CD4-positive, alpha-beta T cell (primary cell): ENCODE measurements at places on chromosomes 3 and 15.

- DNase-seq = no peak
Observed at GRCh38 chr3:114452256-114452655, 158.4 kb downstream of the TIGIT start.

DNA sequence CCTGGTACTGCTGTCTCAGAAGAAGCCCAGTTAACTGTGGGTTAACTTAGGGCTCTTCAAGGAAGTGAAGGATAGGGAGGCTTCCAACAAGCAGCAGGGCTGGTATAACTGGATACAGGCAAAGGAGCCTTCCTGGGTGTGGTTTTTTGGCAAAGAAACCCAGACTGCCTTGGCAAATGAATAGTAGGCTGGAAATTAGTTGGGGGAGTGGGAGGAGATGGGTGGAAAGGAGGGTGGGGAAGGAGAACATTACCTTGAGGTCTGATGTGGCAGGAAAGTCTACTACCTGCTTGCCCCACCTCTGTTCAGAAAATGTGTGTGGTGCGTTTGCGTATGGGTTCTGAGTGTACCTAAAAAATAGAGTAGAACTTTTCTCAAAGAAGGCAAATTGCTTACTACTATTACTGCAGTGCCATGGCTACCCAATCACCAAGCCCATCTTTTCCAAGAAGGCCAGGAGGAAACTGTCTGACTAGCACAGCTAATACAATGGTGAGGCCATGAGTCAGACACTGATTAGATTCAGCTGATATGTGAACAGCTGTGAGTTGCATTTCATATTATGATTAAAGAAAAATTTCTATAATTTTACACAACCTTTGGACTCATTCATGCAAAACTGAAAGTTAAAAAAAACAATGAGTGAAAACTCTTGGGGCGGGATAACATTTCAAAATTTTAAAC, 55.2 kb downstream of the SPTSSB start:
- DNase-seq = no peak

- no peak for DNase-seq
Observed at GRCh38 chr3:145411605-145412004, 749.4 kb downstream of the PLOD2 start.

- DNase-seq = no peak
Observed at GRCh38 chr3:94472511-94472910, 409.6 kb downstream of the NSUN3 start.

DNA sequence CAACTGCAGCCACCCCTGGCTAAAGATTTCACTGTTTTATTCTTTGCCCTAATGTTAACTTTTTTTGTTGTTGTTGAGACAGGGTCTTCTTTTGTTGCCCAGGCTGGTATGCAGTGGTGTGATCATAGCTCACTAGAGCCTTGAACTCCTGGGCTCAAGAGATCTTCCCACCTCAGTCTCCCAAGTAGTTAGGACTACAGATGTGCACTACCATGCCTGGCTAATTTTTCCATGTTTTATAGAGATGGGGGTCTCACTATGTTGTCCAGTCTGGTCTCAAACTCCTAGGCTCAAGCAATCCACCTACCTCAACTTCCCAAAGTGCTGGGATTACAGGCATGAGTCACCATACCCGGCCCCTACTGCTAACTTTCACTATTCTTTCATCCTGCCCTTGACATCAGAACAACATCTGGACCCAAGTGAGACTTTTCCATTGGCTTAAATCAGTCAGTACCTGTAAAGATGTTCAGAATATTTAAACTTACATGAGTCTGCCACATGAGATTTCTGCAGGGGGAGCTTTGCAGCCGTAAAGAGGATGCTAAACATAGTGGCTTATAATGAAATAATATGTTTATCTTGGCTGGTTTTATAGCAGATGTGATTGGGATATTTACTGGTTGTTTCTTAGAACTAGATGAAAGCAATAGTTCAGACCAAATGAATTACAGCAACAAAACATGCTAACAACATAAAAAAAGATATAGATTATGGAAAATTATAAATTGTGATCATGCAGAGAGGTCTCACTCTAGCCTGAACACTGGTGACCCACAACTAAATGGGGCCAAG, 73.6 kb downstream of the HMG20A start:
- DNase-seq = no peak

DNA sequence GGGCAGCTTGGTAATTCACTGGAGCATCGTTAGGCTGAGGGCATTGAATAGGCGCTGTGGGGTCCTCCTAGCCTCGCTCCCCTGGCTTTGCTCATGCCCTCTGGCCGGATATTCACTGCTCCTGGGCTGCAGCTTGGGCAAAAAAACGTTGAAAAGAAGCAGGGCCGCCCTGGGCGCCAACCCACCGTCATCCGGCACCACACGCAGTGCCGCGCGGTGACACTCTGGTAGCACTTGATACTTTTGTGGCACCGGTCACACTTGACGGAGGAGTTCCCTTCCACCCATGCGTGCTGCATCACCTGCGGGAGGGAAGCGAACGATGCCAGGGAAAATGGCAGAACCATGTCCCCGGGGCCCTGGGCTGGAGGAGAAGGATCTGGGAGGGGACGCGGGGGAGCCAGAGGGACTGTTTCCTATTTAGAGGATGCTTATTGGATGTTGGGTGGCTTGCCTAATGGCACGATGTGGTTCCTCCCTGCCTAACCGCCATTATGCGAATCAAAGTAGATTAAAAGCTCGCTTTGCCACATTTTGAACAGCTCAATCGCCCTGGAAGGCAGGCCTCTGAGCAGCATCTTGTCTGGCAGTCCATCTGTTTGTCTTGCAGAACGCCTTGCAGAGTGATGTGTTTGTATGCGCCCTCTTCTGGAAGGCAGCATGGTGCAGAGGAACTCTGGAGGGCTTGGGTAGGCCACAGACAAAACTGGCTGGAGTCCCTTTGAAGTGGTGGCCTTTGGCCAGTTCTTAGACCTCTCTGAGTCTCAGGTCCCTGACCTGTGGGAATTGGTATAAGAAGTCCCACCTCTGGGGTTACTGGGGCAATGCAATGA, 93.2 kb downstream of the DGKG start:
- DNase-seq = no peak

DNA sequence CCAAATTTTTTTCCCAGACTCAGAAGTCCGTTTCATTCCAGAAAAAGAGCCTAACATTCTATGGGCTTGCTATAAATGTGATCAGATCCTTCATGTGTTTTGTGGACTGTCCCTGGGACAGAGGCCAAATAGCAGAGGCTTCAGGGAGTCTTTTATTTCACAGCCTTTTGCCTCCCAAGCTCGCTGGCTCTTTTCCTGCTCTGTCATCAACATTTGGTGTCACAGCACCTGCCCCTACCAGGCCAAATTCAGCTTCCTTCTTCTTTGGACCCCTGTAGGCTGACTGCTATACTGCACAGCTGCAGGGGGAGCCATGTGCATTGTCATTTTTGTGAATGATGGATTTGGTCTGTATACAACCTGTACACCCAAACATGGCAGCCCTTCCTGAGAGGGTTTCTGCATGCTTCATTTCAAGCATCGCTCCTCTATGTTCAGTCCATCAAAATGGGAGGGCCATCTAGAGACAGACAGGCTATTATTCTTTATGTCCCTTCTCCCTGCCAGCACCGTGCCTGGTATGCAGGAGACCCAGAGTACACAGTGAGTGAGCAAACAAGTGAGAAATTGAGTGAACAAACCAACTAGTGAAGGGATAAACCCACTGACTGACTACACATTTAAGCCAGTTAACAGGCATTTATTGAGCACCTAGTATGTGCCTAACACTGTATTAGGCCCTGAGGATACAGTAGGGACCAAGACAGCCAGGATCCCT, 17.9 kb upstream of the RPP14 start:
- DNase-seq = no peak

DNA sequence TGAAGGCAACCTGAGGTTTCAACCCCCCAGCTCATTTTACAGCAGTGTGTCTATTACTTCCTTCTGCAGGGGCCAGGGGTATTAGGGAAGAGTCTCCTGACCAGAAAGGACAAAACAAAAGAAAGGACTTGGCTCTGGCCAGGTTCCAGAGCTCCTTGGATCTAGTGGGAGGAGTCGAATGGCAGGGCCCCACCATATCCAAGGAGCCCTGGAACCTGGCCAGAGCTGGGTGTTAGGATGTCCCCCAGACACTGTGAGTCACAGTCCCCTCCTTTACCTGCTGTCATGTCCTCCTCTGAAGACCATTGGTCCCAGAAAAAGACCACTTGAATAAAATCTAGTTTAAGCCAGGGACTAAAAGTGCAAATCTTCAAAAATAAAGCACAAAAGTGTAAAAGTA, 113.2 kb downstream of the EEFSEC start:
- no peak for DNase-seq

DNA sequence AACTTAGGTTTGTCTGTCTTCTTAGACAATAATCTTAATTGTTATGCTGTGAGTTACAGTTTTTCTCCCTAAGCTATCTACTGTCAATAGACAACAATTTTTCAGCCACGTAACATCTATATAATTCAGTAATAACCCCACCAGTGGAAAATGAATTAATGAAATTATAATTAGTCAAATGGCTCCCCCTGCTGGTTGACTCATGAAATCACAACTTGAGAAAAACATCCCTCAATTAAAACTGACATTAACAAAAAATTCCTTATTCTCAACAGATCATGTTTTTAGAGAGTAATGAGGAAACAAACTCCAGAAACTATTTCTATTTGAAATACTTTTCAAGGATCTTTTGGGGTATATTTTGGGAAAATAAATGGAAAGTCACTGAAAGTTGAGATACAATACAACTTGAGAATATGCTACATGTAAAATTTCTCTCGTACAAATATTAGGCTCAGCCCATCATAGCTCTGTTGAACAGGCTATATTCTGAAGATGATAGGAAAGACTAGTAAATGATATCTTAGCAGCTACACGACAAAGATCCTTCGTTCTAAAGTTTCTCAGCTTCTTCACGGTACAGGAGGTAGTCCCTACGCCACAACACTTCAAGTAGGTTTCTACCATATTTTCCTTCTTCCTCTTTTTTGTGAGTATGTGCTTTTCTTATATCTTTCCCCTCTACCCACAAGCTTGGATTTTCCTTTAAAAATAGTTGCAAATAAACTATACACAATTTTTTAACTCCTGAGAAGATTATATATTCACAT, 20.7 kb downstream of the PPP1R2 start:
- no peak for DNase-seq

DNA sequence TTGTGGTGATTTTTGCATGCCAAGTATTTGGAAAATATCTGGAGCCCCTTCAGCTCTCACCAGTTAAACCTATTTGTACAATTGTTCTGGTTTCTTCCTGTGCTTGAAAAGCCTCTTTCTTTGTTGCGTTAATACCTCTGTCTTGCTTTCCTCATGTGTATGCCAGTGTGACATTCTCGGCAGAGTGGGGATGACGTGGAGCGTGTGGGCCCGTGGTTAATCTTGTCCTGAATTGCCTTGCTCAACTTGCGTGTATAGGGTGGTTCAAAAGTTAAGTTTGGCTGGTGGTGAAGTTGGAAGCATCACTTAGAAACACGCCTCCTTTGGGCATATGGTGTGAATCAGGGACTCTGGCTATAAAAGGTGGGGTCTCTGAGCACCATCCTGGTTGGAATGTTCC, 67.1 kb downstream of the IGF1R start:
- no peak for DNase-seq

DNA sequence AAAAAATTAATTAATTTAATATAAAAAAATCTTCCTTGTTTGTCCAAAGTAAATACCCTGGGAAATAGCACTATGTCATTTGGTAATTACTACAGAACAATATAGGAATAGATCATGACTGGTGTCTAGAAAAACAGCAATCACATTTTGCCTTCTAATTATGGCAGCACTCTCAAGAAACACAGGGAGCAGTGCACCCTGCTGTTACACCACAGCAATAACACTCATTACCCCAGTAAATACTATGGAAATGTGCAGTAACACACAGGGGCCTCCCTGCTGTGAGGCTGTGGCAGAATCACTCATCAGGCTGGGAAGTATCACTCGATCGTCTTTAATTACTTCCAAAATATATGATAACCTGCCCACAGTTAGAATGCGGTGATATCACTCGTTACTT, 646.0 kb downstream of the TUSC7 start:
- DNase-seq = no peak

GRCh38 chr15:85541744-85542143, 161.3 kb downstream of the AKAP13 start:
- DNase-seq = no peak

GRCh38 chr15:65092911-65093792, 16.6 kb downstream of the KBTBD13 start:
- DNase-seq = no peak

DNA sequence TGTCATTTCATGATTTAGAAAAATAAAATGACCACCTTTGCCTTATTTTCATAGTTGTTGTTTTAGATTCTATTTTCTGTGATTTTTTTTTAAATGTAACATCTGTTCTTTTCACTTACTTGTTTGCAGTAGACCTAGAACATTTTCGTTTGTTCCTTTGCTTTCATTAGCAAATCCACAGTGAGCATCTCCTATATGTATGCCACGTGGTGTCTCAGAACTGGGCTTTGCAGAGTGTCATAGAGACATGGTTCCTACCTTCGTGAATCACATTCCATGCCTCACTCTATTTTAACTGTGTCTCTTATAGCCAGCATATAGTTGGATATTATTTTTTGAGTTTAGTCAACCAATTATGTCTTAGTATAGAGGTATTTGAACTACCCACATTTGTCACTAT, 118.2 kb downstream of the KLF13 start:
- no peak for DNase-seq

GRCh38 chr3:39917065-39917773, 107.8 kb downstream of the MYRIP start:
- DNase-seq = no peak

DNA sequence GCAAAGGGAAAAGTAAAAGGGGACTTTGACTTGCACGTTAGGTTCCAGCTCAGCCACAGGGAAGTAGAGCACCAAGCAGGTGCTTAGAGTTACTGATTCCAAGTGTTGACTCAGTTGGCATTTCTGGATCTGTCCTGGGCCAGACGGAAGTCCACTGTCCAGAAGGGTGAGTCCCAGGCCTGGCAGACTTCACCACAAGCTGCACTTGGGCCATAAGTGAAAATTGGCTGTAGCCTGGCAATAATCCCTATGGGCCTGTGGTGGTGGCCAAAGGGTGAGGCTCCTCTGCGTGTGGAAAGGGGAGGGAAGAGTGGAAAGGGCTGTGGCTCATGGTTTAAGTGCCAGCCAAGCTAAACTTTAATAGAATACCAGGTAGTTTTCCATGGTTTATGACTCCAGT, 121.5 kb downstream of the DTWD1 start:
- no peak for DNase-seq

DNA sequence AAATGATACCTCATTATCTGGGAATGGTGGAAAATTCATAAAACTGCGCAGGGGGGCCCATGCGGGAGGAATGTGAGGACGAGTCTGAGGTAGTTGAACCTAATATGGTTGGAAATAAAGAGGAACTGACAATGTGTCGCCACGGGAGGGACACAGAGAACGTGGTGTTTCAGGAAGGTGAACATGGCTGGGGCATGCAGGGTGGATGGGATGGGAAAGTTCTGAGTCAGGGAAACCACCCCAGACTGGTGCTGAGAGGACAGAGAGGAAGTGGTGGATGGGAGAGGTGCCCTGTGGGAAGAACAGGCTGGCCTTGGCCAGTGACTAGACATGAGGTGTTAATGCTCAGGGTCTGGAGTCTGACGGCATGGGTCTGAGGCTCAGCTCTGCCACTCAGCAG, 137.1 kb upstream of the WNT5A start:
- no peak for DNase-seq

GRCh38 chr3:126392246-126392645, 2.5 kb upstream of the CFAP100 start:
- DNase-seq = no peak
